ENCODE measurements at places on chromosomes 4 and X.
A peak's percentile ranks its signal among the peaks of the same experiment; 100 is the strongest.

DNA sequence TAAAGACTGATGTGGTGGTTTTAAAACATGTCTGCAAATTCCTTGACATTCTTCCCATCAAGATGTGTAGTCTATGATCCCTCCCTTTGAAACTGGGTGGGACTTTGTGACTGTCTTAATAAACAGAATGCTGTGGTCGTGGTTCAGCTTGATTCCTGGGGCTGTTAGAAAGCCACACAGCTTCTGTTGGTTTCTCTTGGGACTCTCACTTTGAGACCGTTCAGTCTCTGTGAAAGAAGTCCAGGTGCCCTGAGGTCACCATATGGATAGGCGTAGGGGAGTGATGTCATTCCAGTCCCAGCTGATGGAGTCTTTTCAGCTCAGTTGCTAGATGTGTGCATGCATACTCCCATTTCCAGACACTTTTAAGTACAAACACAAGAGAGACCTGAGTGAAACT lies 216.6 kb downstream of the KDR start:
- DNase-seq, result no peak

DNA sequence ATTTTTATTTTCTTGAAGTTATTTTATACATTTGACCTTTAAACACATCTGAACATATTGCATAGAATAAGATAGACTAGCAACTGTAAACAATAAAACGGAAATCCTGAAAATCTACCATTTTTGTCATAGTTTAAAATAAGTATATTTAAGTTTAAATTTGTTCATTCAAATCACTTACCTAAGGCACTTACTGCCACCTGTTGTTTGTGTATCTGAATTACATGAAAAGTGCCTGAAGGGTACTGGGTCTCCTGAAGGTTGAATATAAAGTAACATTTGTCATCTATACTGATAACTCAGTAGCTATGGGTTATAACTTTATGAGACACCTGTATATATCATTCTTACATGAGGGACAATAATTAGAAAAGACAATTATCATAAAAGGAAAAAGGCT lies 38.6 kb downstream of the TRPC5 start:
- no peak for DNase-seq

GRCh38 chr4:168859888-168860694 lies 150.0 kb downstream of the CBR4 start:
- peak; percentile 25 for DNase-seq

DNA sequence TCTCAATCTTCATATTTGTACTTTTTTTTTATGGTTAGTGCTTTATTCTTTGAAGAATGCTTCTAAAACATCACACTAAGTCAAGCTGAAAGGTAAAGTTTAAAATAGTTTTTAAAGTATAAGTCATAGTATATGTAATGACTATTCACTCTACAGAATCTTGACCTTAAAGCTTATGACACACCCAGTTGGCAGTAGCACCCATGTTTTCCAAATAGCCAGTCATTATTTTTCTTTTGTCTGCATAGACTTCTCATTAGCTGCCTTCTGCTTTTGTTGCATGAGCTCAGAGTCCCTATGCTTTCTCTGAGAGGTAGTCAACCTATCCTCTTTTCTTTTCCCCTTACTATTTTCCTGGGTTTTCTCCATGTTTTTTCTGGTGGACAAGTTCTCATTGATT lies 231.5 kb downstream of the PCDH18 start:
- DNase-seq, result peak; percentile 45

- peak; percentile 11 for DNase-seq
Observed at GRCh38 chrX:106726485-106727437, at the start of gene RNF128. RNF128 (plus strand) TSS chrX:106726701; CDS start chrX:106726914, 213 bp downstream.

GRCh38 chr4:171186700-171187099 lies 626.5 kb upstream of the GALNTL6 start:
- no peak for DNase-seq

GRCh38 chrX:153465691-153466380 lies 4.5 kb downstream of the HAUS7 start:
- DNase-seq, result no peak

- DNase-seq, result no peak
Observed at GRCh38 chr4:32436816-32437215, 1716.6 kb downstream of the PCDH7 start.

DNA sequence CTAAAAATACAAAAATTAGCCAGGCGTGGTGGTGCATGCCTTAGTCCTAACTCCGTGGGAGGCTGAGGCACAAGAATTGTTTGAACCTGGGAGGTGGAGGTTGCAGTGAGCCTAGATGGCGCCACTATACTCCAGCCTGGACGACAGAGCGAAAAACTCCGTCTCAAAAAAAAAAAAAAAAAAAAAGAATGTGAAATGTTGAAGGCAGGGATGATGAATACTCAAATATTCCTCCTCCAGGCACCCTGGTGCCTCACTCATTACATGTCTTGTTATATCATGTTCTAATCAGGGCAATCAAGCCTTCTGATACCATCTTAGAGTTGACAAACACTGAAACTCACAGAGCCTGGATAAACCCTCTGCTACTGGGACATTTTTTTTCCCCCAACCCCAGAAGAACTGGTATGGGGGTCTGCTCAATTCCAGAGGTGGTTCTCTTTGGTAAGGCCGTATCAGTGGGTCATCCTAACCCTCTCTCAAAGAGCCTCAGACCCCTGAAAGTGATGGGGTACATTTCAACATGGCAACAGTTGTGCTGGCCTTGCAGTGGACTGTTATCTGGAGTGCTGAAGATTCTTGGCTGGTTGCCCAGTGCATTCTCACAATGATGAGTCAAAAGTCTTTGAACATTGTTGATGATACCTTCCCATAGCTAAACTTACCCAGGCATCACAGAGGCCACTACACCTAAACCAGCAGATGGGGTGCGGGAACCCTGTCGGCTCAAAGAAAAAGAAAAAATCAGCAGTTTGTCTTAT lies 2.4 kb upstream of the SH3KBP1 start:
- DNase-seq, result peak; percentile 90

DNA sequence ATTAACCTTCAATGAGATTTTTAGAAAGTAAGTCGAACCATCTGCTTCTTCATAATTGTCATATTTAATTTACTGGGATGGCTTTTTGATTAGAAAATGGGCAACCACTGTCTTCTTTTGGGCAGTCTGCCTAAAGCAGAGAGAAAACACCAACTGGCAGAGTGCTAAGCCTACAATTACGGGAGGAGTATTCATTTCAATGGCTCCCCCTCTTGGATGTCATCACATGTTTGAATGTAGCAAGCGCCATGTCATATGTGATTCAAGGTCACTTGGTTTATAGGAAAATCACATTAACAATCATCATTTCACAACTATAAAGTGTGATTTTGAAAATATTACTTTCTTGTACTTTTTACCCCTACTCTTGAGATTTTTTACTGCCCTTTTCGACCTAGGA lies 261.9 kb downstream of the FRMPD4 start:
- no peak for DNase-seq

Data from brain microvascular endothelial cell (primary cell).